HEK293T (cell line): ENCODE measurements at places on chromosomes 3 and 15.

DNA sequence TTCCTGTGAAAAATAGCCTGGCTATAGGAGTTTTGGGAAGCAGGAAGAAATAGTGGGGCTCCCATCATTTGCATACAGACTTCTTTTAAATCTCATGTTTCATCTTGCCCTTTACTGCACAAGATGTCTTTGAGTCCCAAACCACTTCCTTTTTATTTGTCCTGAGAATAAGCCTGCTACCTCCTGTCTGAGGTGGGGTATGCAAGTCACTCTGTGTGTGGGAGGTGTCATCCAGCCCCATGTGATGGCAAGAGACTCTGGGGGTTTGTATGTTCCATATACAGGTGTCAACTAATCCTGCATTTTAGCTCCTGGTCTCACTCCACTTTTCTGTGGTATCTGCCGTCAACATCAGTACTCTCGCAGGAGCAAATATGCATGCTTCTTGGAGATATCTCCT, 102.0 kb downstream of the OTOL1 start:
- DNase-seq = no peak

GRCh38 chr15:68646156-68646555, 67.4 kb downstream of the CORO2B start:
- no peak for DNase-seq

DNA sequence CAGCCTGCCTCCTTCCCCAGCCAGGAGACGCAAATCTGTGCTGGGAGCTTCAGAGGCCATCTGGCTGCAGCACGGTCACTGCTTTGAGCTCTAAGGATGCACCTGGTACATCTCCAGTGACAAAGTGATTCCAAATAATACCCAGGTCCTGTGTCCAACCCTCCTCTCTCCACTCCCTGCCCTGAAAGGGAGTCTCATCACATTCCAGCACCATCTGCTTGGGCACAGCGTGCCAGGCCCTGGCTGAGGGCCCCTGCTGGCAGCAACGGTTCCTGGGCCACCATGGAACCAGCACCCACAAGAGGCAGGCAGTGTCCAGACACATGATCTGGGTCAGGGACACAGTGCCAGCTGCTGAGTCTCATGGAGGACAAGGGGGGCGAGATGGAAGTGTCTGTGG, 81.3 kb downstream of the MTHFS start:
- no peak for DNase-seq

- DNase-seq = no peak
Measured at GRCh38 chr3:70360979-70361760, 48.7 kb upstream of the MDFIC2 start.

DNA sequence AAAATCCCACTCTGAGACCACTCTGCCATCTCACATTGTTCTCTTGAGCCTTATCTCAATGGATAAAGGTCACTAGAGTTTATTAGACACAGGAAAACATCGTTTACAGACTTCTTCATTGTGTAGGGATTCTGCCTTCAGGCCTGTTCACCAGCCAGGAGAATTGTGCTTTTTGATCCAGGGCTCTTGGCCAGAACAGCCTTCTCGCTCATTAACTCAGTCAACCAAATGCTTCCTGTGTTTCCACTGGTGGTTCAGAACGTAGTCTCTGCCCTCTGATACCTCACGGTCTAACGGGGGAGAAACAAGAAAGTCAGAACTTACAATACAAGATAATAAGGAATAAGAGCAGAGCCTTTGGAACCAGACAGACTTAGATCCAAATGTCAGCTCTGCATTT, 54.2 kb upstream of the TSEN2 start:
- no peak for DNase-seq
